ENCODE measurements at places on chromosomes 3 and 15.

- DNase-seq: peak; percentile 33
These were observed 45.1 kb downstream of the EFCAB12 start for GRCh38 chr3:129383292-129383860.

DNA sequence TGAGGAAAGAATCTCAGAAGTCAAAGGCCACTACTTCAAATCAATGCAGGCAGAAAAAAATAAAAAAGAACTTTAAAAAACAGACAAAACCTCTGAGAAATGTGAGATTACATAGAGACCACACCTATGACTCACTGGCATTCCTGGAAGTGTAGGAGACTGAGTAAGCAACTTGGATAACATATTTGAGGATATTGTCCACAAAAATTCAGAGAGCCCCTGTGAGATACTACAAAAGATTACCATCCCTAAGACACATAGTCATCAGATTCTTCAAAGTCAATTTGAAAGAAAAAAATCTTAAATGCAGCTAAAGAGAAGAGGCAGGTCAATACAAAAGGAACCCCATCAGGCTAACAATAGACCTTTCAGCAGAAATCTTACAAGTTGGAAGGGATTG, 887.3 kb downstream of the NTRK3 start:
- no peak for DNase-seq

- DNase-seq: no peak
These were observed 4.4 kb downstream of the NAALADL2 start for GRCh38 chr3:174863488-174863887.

DNA sequence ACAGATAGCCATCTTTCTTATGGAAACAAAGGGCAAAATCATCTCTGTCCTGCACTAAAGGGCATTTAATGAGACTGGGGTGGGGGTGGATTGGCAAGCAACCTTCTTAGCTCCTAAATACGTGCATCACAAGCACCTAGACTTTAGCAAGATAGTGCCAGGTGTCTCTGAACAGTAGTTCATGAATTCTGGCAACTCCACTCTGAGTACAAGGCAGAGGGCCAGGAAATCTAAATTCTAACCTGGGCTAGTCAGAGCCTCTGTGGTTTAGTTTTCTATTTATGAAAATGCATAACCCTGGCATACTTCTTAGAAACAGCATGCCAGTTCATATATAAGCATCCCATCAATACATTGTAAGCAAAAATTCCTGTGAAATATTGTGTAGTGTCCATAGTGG, 788.5 kb downstream of the MCTP2 start:
- DNase-seq: no peak

DNA sequence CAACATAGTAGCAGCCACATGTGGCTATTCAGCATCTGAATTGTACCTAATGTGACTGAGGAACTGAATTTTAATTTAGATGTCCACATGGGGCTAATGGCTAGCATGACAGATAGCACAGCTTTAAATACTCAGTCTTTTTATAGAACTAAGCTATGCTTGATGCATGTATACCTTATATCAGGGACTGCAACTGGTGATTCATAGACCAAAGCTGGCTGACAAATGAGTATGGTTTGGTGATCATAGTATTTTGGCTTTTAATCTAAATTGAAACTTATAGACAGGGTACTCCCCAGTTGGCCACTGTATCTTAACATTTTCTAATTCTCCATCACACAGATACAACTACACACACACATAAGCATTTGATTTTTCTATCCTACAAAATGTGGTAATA, 83.6 kb downstream of the IGSF11 start:
- no peak for DNase-seq
